ENCODE measurements at places on chromosomes 16 and 17. TPM values are rescaled to one million over a fixed set of nuclear protein-coding genes. Genes with fewer than 3 reads are reported as not detected.
A peak's percentile ranks its signal among the peaks of the same experiment; 100 is the strongest.

GRCh38 chr16:79419148-79419547 lies 181.4 kb downstream of the MAF start:
- DNase-seq = no peak

DNA sequence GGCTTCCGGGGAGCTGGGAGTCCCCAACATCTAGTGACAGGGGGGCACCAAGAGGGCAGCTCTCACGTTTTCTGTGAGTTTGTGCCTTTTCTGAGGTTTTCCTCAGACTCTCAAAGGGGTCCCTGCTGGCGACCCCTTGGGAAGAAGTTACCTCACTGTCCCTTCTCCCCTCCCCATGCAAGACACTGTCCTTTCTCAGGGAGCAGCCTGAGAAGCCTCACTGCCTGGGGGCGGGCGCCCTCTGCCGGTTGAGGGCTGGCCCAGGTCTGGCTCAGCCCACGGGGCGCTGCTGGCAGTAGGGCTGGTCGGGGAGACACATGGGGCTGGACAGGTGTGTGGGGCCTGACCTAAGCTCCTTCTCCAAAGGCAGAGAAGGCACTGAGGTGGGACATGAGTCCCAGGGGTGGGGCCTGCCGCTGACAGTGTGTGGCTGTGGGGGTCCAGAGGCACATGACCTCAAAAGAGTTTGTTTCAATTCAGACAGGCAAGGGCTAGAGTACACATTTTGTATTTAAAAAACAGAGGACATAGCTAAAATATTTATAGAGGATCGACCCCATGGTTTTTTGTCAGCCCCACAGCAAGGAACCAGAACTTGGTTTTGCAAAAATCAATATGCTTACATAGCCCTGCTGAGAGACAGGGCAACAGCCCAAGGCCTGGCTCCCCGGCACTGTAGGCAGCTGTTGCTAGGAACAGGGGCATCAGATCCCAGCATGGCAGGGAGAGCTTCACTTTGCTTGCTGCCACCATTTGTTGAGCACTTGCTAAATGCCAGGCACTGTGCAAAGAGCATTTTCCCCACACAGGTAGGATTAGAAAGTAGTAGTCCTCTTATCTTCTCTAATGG lies 18.5 kb upstream of the ALDH3A1 start:
- peak; percentile 92 for DNase-seq

- no peak for DNase-seq
These were observed 13.2 kb downstream of the AANAT start for GRCh38 chr17:76480632-76481031.

Gene STH
- not detected for total RNA-seq

DNA sequence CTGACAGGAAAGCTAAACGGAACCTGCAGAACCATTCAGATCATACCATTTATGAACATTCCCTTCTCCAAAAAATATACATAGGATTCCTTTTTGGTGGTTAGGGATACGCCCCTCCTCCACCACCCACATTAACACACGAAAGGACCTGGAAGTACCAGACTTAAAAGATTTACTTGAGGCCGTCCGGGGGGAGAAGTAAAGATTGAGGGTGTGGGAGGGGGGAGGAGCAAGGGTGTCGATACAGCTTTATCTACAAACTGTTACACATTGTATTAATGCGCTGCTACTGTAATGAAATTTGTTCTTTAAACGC lies 537 bp downstream of the PALB2 start:
- no peak for DNase-seq

DNA sequence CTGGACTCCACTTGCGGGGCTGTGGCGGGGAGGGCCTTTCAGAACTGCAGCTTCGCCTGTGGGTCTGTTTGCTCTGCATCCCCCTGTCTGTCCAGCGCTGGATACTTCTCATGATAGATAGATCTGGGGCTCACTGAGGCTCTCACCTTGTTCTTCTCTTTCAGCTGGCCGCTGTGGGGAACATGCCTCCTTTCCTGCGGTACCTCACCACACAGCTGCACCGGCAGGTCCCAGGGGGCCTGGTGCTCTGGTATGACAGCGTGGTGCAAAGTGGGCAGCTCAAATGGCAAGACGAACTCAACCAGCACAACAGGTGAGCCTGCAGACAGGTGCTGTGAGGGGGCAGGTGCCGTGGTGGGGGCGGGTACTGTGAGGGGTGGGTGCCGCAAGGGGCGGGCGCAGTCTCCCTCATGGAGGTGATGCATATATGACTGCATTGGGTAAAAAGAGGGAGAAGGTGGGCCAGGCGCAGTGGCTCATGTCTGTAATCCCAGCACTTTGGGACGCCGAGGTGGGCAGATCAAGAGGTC lies 6.2 kb downstream of the ENGASE start:
- no peak for DNase-seq

- DNase-seq = peak; percentile 53
These were observed 52.6 kb downstream of the USP22 start for GRCh38 chr17:20989991-20990855.

GRCh38 chr17:80257716-80258213 lies 2.9 kb upstream of the RNF213 start:
- no peak for DNase-seq

Gene HBQ1
- total RNA-seq = 3.2 TPM

DNA sequence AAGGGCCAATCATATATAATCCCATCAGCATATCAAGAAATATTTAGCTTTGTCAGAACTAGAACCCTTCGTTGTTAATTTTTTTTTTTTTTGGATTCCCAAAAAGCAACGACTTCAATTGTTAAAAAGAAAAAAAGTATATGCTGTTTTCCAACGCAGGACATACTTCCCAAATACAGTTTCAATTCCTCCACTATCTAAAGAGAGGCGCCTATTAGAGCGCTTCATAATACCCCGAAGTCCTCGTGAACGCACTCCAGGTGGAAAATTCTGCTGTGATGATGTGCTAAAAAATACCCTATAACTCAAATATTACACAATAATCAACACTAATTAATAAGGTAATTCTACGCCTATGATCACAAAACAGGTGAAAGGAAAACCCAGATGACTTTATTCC lies 20.8 kb downstream of the GNA13 start:
- no peak for DNase-seq

Gene HSD11B2
- 0.53 TPM for total RNA-seq

Gene LGALS3BP
- 147 TPM for total RNA-seq

DNA sequence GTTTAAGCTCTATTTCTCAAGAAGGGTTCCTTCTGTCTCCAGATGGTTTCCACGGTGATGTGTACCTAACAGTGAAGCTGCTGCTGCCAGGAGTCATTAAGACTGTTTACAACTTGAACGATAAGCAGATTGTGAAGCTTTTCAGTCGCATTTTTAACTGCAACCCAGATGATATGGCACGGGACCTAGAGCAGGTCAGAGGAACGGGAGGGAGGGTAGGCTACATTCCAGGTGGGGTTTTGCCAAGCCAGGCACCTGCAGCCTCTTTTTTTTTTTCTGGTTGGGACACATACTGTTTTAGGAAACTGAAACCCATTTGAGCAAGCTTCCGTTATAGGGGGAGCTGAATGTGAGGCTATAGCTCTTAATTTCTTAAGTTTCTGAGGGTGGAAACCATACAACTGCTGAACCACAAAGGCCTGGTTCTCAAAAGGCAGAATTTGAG lies 10.6 kb downstream of the LIG3 start:
- no peak for DNase-seq

Gene OR3A3
- total RNA-seq = not detected

Gene KRT39
- total RNA-seq = not detected

GRCh38 chr16:8568231-8568617 lies 22.1 kb downstream of the TMEM114 start:
- DNase-seq = no peak

Gene ABI3
- 8.5 TPM for total RNA-seq

Gene OTOP3
- total RNA-seq = not detected

DNA sequence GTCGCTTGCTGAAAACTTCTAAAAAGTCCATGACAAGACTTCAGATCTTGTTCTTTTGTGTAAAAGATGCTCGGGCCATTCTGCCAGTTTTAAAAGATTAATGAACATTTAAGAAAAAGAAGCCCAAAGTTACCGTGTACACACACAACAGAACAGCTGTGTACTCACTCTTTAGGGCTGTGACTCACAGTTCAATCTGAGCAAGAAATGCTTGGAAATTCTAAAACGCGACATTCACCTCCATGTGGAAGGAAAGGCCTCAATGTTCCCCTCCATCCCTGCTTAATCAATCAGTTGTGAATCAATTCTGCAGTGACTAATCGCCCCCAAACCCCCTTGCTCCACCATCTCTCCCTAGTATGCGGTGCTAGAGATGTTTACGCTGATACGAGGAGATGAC lies 609.9 kb upstream of the SALL1 start:
- DNase-seq = no peak

- no peak for DNase-seq
These were observed 58.2 kb upstream of the RPH3AL start for GRCh38 chr17:410543-411401.

Gene SP6
- 0.62 TPM for total RNA-seq

Gene C17orf58
- 6.2 TPM for total RNA-seq

- peak; percentile 94 for DNase-seq
These were observed at the start of gene RPTOR for GRCh38 chr17:80544655-80545498. RPTOR (plus strand) TSS chr17:80544838; CDS start chr17:80545630, 792 bp downstream.

GRCh38 chr17:39138431-39139160 lies 12.8 kb downstream of the PLXDC1 start:
- DNase-seq = no peak

DNA sequence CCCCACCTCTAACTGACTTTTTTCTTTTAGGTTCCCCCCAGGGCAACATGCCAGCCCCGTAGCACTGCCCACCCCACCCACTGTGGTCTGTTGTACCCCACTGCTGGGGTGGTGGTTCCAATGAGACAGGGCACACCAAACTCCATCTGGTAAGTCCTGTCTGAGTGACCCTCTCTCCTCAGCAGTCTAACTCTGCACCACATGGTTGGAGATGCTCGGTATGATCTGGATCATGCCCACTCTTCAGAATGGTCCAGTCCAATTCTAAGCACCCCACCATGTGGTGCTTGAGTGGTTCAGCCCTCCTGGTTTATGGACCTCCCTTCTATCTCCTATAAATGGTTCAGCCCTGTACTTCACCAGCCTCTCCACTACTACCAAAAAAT lies 5.9 kb downstream of the KDM6B start:
- DNase-seq = no peak

DNA sequence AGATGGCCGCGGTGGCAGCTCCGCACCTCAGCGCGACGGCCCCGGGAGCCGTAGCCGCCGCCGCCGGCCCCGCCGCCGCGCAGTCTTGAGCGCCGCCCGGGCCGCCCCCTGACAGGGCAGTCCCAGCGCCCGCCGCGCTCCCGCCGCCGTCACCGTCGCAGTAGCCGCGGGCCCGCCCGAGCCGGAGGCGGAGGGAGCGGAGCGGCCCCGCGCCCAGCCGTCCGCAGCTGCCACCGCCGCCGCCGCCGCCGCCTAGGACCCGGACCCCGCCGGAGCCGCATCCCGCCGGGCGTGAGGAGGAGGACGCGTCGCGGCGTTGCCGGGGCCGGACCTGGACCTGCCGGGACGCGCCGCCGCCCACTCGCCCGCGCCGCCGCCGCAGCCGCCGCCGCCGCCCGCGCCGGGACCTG lies 218 bp downstream of the TNRC6C start:
- no peak for DNase-seq

DNA sequence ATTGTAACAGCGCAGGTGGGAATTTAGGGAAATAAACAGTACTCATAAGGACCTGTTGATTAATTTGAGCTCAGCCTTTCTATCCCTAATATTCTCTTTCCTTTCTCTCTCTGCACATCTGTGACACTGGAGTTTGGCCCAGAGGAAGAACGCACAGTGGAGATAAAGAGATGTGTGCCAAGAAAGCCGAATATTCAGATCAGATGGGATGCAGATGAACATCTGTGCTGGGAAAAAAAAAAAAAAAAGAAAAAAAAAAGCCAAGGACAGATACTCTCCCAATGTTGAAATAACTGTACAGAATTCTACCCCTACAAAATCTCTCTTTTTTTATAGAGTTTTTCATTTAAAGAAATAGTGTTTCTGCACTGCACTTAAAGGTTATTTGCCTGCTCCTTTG lies 485.4 kb downstream of the KCNJ2 start:
- no peak for DNase-seq

GRCh38 chr16:77359065-77359502 lies 75.8 kb downstream of the ADAMTS18 start:
- DNase-seq = no peak

Gene ANKFN1
- total RNA-seq = 1.6 TPM

Gene CCT6B
- 2.9 TPM for total RNA-seq

- no peak for DNase-seq
These were observed 183.5 kb upstream of the ANKFN1 start for GRCh38 chr17:55969562-55970324.

GRCh38 chr17:34071886-34072420 lies 183.1 kb upstream of the CCL2 start:
- no peak for DNase-seq

DNA sequence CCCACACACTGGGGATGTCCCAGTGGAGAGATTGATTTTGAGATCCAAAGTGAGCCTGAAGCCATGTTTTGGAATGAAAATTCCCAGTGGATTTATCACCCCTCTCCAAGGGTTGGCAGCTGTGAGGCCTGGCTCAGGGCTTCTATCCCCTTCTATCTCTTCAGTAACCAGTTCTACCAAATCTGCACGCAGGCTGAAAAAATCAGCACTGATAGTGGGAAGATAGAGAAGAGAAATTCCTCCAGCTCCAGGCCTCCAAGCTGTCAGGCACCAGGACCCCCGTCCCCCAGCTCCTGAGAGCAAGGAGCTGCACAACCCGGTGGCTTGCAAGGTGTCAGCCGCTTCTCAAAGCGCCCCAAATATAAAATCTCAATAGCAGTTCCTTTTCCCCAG lies 1.0 kb downstream of the FLOT2 start:
- DNase-seq = no peak
